ENCODE measurements at places on chromosomes 6 and 20.

DNA sequence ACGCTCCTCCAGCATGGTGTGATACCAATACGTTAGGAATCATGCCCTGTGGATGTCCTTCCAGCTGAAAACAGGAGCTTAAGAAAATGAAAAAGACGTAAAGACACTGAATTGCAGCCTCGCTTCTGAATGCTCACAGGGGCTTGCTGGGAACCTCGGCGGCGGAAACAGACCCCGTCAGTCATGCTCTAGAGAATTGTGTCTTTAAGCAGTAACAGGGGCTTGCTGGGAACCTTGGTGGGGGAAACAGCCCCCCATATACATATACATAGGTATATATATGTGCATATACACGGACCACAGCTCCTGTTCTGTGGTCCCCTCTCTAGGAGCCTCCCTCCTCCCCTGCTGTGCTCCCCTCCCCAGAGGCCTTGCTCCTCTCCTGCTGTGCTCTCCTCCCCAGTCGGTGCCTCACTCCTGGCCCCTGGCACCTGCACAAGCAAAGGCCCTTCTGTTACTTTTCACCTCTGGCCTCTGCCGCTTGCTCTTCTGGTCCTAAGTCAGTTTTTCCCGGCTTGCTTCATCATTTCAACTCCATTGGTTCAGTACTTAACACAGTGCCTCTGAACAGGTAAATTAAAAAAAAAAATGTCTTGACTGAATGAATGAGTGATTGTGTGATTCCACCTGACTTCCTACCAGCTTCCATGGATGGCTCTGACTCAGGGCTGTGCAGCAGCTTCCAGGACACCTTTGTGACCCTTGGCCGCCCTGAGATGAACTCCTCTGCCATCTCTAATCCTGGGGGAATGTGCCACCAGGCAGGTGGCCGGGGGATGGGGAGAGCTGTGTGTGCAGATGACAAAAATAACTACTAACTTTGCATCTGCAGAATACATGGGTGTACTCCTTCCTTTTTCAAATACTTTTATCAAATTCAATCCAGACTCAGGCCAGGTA lies 246.1 kb downstream of the SMOC2 start:
- no peak for DNase-seq

GRCh38 chr20:40680161-40680959 lies 8.7 kb downstream of the MAFB start:
- DNase-seq, result no peak

DNA sequence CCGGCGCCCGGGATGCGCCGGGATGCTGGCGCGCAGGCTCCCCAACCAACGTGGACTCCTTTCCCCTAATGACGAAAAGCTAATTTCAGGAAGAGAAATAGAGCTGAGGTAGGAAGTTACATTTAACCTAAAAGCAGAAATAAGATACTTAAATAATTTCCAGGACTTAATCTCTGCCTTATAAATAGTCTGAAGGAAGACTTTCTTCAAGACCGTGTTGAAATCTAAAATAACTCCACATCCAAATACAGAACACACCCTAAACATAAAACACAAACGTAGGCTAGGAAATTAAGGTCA lies 1.3 kb downstream of the ASF1A start:
- DNase-seq, result no peak

- peak; percentile 21 for DNase-seq
These were observed 285.1 kb downstream of the CENPW start for GRCh38 chr6:126625019-126625418.

DNA sequence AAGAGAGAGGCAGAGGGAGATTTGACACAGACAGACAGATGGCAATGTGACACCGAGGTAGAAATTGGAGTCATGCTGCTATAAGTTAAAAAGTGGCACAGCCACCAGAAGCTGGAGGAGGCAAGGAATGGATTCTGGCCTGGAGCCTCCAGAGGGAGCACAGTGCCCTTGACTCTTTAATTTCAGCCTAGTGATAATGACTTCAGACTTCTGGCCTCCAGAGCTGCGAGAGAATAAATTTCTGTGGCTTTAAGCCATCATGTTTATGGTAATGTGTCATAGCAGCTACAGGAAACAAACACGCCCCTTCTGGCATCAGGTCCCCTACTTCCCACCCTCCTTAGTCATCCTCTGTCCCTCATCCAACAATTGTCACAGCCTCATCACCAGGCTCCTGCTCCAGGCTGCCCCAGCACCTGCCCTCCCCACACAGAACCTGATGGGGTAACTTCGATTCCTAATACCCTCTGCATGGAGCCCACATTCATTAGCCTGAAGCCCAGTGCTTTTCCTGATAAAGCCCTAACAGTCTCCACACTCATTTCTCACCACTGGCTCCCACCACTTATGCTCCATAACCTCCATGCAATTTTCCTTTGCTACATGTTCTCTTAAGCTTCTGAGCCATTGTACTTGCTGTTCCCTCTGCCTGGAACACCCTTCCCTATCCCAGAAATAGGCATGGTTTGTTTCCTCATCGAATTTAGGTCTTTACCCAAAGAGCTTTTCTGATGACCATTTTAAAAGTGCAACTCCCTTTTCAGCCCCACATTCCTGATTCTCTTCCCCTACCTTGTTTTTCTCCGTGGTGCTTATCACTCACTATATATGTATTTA lies 69.7 kb upstream of the TOX2 start:
- no peak for DNase-seq

- no peak for DNase-seq
These were observed 429.5 kb upstream of the ARID1B start for GRCh38 chr6:156347656-156348055.

- DNase-seq, result no peak
These were observed 516.3 kb upstream of the CHD6 start for GRCh38 chr20:42134265-42135098.
